ENCODE measurements at places on chromosomes 6 and 20.

DNA sequence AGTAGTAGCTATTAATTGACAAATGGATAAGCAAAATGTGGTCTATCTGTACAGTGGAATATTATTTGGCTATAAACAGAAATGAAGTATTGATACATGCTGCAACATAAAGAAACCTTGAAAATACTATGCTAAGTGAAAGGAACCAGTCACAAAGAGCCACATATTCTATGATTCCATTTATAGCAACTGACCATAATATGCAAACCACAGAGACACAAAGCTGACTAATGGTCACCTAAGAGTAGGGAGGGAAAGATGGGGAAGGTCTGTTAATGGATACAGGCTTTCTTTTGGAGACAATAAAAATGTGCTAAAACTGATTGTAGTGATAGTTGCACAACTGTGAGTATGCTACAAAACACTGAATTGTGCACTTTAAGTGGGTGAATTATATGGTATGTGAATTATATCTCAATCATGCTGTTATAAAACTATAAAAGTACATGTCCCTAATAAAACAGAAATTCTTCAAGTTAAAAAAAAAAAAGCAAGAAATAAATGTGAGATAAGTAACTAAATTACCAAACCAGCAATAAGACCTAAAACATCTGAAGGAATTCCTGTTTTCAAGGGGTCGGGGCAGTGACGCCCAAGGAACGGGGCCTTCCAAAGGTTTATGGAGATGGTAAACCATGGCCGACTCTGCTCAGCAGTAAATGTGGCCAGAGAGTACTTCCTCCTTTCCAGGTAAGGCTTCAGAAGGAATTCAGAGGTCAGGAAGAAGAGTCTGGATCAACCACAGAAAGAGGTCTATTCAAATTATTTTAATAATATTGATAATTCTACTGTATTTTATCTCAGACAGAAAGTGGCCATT is 75.4 kb downstream of the ARHGAP18 start:
- no peak for DNase-seq

- peak; percentile 96 for DNase-seq
Measured at GRCh38 chr20:50292591-50293283, 102.1 kb downstream of the CEBPB start.

- no peak for DNase-seq
Measured at GRCh38 chr6:148146717-148147462, 195.7 kb upstream of the SASH1 start.

DNA sequence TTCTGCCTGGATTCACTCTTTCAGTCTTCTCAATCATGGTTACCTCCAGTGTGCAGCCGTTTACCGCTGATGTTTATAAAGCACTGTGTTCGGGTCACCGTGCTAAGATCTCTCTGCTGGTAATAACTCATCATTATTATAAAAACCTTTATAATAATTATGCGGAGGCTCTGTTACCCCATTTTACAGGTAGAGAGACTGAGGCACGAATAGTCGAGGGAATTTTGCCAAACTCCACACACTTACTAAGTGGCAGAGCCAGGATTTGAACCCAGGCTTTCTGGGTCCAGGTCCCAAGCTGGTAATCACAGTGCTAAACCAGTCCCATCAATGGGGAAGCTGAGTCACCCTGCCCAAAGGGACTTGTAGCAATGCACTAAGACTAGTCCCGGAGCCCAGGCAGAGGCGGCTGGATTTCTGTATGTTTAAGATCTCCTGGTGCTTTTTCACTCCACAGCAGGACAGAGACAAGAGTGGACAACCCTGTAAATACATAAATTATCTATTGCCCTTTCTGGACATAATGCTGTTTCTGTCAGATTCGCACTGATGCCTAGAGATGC is 48.1 kb downstream of the SYNJ2 start:
- no peak for DNase-seq

DNA sequence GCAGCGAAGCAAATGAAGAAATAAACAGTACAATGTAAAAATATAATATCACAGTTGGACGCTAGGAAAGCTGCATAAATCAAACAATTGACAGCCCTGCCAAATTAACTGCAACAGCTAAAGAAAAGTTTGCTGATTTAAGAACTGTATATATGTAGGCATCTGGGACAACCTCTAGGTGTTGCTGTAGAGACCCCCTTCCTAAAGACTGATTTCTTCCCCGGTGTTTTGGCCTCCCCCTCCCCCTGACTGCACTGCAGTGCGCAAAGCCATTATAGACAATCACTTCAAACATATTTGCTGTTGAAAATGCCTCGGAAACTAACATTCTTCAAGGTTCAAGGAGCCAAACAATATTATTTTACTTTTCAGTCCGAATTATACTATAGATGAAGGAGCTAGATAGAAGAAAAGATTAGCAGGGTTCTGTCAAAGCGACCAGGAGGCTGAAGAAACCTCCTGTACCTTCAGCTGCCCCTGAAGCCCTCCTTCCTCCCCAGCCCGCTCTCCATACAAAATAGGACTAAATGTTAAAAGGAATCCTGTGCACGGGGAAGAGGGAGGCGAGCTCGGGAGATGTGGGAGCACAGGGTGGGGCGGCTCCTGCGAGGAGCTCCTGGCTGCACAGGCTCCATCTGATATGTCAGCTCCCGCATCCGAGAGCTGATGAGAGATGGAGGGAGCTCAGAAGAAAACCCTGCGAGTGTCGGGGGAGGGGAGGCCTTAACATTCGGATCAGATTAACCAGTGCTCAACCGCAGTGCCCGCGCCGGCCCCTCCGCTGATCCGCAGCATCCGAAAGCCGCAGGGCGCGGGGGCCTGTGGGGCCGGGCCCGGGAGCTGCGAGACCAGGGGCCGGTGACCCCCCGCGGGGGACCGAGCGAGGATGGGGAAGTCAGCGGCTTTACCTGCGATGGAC is 822 bp downstream of the ELOVL4 start:
- DNase-seq = no peak

DNA sequence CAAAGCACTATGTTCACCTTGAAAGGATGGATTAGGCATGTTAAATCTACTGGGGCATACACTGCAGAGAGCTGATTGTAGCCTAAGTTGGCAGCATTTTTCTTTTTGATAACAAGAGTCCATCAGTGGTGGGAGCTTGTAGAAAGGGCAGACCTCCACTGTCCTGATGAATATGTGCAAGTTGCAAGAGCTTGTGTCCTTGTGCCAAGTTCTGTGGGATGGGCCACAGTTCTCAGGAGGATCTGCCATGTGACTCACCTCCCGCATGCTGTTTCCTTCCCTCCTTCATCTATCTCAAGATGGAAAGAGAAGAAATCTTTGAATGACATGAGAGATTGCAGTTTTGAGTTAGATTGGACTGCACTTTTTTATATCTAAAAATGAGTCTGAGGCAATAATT is 58.3 kb upstream of the GGTLC1 start:
- DNase-seq = no peak

- DNase-seq = no peak
Measured at GRCh38 chr6:134951494-134952263, 1.8 kb upstream of the ALDH8A1 start.

GRCh38 chr6:159879856-159880255 is 10.9 kb upstream of the MAS1 start:
- DNase-seq = no peak

DNA sequence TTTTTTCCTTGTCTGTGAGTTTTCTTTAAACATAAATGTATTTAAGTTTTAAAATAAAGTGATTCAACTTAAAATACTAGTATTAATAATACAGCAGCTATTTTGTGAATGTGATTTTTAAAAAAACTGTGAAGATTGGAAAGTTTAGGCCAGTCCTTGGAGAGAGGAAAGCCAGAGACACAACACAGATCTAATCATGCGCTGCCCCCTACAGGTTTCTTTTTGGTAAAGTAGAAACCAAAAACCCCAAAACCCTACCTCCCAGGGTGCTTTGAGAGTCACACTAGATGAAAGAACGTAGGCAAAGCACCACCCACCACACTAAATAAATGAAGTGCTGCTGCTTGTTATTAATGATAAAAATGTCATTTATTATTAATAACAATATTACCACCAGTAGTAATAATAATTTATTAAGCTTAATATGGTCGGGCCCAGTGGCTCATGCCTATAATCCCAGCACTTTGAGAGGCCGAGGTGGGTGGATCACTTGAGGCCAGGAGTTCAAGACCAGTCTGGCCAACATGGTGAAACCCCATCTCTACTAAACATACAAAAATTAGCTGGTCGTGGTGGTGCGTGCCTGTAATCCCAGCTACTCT is 33.7 kb downstream of the SLC9A8 start:
- DNase-seq = no peak

Data from cardiac septum (tissue), 1 donor.